ENCODE measurements at places on chromosomes 7 and 10.
A peak's percentile ranks its signal among the peaks of the same experiment; 100 is the strongest.

GRCh38 chr10:52115823-52116222 lies 198.3 kb upstream of the DKK1 start:
- no peak for DNase-seq

DNA sequence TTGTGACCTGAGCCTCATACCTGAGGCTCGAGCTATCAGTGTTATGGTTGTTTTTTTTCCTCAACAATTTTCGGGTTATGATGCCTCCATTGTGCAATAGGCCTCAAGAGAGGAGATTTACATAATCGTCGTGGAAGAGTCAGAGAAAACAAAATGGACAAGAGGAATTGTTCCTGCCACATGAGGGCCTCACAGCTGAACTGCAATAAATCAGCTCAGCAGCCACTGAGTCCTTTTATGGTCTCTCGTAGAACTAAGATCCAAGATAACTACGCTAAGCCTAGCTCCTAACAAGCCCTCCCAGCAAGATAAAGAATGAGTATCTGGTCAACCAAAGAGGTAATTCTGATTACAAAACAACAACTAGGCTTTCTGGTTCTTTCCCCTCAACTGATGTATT lies 336.8 kb downstream of the WDR11 start:
- no peak for DNase-seq

GRCh38 chr10:62268027-62268398 lies 631 bp downstream of the RTKN2 start:
- DNase-seq: no peak

- no peak for DNase-seq
Observed at GRCh38 chr10:52322936-52323335, 8.9 kb downstream of the DKK1 start.

- no peak for DNase-seq
Observed at GRCh38 chr7:4824120-4824775, 37.6 kb downstream of the PAPOLB start.

GRCh38 chr7:42932811-42933591 lies 825 bp downstream of the MRPL32 start:
- DNase-seq: peak; percentile 23

DNA sequence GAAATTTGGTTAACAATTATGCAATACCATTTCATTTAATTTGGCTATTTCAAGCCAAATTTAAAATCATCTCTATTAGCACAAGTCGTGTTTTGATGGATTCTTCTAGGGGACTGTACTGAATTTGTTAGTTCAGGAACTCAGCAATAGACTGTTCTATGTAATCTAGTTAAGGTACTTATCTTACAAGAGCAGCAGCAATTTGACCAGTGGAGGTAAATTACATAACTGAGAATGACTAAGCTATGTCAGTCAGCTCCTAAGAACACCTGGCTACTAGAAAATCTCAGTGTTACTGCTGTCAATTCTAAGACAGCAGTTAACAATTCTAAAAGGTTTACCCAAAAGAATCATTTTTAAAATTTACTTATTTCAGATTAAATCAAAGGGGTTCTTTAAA lies 513.9 kb upstream of the ZWINT start:
- no peak for DNase-seq

- DNase-seq: no peak
Observed at GRCh38 chr10:6624392-6624791, 44.3 kb upstream of the PRKCQ start.

DNA sequence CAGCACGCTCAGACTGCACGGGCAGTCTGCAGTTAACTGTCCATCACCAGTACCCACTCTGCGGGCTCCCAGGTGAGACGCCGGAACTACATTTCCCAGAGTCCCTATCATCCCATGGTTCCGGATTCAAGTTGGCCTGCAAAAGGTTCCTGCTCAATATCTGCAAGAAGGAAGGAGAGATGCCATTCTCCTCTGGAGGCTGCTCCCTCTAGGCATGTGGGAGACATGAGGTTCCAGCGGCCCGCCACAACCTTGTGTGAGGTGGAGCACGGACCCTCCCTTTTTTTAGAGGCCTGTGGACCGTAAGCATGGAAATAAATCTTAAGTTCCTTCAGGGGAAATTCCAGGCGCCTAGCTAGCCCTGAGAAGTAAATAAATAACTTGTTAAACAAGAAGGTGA lies 29.7 kb downstream of the NUP42 start:
- no peak for DNase-seq

DNA sequence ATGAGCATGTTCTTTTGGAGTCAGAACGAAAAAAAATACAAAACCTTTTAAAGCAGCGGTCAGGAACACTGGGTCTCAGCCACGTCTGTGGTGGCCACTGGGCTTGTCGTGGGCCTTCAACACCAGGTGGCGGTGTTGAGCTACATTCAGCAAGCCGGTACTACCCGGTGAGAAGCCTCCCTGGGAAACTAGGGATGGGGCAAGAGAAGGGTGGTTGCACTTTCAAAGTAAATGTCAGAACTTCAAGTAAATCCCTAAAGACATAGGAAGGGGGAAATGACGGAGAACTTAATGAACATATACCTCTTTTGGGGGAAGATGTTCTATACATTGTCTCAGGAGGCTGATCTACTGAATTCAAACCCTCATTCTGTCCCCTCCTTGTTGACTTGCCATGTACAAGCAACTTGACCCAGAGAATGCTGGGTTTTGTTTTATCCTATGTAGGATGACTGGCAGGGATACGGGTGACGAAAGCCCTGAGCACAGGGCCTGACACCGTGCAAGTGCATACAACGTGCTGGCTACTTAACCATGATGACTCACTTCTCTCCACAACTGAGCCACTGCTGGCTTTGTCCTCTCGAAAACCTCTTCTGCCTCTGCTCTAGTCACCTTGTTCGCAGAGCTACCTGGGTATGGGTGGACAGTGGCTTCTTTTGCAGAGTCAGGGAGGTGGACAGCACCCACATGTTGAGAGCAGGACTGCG lies 49.0 kb upstream of the BAMBI start:
- peak; percentile 57 for DNase-seq

DNA sequence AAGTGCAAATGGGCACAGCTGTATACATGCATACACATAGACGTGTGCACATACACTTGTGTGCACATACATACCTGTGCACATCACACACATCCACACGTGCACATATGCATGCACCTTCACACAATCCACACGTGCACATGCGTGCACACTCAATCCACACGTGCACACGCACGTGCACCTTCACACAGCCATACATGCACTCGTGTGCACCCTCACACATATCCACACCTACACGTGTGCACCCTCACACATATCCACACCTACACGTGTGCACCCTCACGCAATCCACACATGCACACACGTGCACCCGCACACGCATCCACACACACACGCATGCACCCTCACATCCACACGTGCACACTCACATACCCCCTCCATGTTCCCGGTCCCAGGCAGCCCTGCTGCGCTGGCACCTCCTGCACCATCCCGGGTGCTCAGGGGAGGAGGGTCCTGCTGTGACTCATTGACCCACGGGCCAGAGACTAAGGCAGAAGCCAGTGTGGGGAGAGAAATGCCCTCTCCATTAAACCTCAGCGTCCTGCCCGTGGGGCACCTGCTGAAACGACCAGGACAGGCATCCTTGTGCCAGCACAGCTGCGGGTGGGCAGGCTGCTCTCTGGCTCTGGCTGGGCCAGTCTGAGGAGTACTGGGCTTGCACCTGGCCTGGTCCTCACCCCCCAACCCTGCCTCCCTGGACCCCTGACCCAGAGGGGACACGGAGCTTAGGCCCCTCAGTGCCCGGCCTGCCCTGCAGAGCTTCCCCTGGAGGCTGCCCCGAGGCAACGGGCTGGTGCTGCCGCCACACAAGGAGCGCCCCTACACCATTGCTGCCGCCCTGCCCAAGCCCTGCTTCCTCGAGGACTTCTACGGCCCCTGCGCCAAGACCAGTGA lies 17.8 kb upstream of the UTF1 start:
- no peak for DNase-seq

GRCh38 chr10:24533981-24534380 lies 189.7 kb downstream of the ARHGAP21 start:
- no peak for DNase-seq

DNA sequence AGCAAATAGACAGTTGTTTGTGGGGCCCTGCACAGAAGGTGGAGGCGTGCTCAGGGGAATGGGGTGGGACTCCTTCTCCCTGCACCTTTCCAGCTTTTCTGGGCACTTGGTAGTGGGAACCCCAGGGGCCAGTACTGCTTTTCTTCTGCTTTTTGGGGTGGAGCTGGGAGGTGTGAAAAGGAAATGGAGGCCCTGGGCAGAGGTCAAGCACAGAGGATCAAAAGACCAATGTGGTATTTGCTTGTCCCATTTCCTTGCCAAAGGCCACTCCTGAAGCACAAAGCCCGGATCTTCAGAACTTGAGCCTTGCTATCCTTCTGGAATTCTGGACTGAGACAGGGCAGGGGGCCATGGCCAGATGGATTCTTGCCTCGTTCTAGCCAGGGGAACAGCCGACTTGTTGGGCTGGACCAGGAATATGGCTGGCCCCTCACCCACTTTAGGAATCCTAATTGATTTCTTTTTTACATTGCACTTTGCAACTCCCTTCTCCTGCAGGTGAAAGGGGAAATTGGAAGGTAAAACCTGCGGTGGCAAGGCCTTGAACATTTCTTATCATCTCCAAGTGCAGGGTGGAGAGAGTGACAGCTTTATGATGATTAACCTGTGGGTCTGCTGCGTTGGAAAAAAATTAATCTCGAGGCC lies 26.5 kb downstream of the ADRA2A start:
- no peak for DNase-seq

DNA sequence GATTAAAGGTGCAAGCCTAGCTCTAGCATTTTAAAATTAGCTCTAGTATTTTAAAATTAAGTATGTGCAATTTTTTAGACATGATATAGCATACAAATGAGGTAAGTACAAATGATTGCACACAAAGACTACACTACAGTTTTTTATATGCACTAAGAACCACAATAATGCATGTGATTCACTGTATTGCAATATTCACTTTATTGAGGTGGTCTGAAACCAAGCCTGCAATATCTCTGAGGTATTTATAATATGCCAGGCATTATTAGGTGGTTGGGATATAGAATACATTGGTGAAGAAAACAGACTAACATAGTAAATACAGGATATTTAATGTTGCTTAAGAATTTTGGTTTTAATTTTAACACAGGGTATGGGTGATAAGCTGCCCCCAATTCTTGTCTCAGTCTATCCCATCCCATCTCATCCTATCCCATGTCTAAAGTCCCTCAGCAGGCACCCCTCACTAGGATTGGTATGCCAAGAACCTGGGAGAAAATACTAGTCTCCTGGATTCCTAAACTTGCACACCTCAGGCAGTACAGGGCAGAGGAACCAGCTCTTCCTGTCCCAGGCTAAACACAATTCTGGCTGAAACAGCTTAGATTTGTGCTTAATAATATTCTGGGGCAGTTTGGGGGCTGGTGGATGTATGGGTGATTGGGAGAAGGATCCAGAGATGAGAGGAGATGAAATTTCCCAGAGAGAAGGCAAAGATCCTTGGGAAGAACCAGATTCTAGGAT lies 90.4 kb downstream of the HIPK2 start:
- DNase-seq: no peak

- DNase-seq: no peak
Observed at GRCh38 chr7:78675511-78675910, 778.0 kb downstream of the MAGI2 start.

GRCh38 chr7:38409531-38409930 lies 136.1 kb upstream of the TARP start:
- DNase-seq: no peak

GRCh38 chr10:75955973-75956502 lies 524.6 kb downstream of the LRMDA start:
- DNase-seq: no peak

DNA sequence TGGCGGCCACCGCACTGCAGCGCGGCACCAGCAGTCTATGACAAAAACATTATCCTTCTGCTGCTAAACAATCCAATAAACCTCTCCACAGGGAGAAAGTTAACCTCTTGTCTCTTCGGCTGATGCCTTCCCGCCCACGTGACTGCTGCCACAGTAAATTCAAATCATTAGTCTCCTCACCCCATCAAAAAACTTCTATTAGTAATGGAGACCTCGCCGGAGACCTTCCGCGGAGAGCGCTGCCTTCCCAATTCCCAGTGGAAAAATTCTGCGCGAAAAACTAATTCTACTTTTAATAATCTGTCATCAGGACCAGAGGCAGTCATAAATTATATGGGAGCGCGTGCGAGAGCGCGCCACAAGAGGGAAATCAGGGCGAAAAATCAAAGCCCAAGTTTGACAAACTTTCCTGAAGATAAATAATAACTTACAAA lies 90.0 kb upstream of the PAX2 start:
- DNase-seq: no peak

DNA sequence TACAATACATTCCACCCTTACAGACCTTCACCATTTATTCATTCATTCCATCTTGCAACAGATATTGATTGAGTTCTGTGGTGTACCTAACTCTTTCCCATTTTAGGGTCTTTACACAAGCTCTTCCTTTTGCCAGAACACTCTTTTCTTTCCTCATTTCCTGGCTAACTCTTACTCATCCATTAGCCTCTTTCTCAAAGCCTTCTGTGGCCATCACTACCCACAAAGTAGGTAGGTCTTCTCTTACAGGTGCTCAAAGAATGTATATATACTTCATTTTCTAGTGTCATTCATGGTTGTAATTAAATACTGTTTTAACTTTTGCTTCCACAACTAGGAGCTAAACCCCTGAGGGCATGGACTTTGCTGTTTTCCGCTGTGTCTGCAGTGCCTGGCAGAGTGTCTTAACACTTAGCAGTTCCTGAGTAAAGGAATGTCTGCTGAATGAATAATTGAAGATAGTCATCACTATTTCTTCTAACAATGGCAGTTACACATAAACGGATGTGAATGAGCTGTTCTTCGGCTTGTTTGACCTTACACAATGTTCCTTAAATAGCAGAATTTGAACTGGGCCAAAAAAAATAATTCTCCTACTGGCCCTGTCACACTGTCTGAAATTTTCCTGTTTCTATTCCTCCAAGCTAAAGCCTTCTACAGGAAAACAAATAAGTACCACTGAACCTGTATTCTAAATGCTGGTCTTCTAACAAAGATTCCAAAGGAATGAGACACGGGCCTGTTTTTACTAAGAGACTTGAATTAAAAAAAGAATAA lies 15.1 kb downstream of the BCAP29 start:
- DNase-seq: no peak

GRCh38 chr7:120421151-120421651 lies 148.2 kb downstream of the KCND2 start:
- DNase-seq: no peak

- DNase-seq: no peak
Observed at GRCh38 chr10:52353960-52354394, 39.9 kb downstream of the DKK1 start.

GRCh38 chr7:121847041-121847440 lies 25.9 kb upstream of the PTPRZ1 start:
- DNase-seq: no peak

- DNase-seq: peak; percentile 92
Observed at GRCh38 chr10:102645388-102645740, 1.1 kb downstream of the TRIM8 start.

DNA sequence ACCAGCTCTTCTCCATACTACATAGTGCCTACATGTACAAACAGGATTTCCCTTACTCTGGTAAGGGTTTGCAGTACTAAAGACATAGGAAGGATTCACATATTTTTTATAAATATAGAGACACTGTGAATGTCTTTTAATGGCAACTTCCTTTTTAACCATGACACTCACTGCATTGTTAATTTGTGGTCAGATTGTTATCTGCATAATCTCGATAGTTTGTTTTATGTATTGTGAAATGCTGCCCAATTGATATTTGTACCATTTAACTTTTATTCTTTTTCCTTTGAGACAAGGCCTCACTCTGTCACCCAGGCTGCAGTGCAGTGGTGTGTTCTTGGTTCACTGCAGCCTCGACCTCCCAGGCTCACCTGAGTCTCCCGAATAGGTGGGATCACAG lies 39.7 kb downstream of the SP8 start:
- DNase-seq: no peak

GRCh38 chr10:81136261-81136660 lies 598.6 kb downstream of the SH2D4B start:
- DNase-seq: no peak

- no peak for DNase-seq
Observed at GRCh38 chr7:137283153-137283552, 60.4 kb downstream of the PTN start.

Measured in pancreas (tissue), 10 donors.